ENCODE measurements at places on chromosomes 1 and 21.

GRCh38 chr21:43924421-43925095 is 59.5 kb downstream of the AGPAT3 start:
- DNase-seq: peak; percentile 68

DNA sequence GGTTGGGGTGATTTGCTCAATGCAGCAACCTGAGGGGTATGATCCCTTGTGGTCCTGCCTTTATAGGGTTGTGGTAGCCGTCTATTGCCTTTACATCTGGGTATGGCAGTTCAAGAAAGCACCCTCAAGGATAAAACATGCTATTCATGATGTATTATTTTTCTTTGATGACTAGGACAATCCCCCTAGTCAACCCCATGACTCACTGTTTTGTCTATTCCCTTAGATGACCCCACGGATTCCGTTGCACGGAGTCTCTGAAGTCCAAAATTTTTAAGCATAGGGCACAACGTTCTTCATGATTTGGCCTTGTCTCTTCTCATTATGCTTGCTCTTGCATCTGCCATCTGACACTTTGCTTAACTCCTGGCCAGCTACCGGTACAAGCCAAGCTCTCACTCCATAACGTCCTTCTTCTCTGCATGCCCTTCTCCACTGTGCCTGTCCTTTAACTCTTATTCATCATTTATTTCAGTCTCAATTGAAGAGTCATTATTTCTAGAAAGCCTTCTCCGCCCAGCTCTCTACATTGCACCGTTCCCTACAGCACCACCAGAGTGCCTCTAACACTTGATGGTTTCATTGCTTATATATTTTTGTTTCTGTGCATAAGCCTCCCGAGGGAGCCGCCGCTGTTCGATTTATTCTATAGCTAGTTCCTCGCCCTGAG is 838 bp upstream of the DISP1 start:
- no peak for DNase-seq

DNA sequence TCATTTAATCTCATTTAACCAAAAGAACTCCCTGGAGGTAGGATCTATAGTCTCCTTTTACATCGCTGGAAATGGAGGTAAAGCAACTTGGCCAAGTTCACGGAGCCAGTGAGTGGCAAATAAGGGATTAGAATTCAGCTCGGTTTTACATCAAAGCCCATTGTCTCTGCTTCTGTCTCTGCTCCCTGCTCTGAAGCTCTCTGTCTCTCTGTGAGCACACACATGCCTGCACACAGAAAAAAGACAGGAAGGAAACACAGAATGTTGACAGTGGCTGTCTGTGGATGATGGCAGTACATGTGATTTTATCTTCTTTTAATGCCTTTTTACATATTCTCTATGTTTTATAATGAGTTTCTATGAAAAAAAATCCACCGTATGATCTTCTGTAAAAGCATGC is 8.9 kb upstream of the DHRS3 start:
- DNase-seq: no peak

GRCh38 chr1:200048244-200048643 is 20.7 kb downstream of the NR5A2 start:
- no peak for DNase-seq

GRCh38 chr1:39085174-39085573 is 59.0 kb downstream of the NDUFS5 start:
- DNase-seq: no peak

DNA sequence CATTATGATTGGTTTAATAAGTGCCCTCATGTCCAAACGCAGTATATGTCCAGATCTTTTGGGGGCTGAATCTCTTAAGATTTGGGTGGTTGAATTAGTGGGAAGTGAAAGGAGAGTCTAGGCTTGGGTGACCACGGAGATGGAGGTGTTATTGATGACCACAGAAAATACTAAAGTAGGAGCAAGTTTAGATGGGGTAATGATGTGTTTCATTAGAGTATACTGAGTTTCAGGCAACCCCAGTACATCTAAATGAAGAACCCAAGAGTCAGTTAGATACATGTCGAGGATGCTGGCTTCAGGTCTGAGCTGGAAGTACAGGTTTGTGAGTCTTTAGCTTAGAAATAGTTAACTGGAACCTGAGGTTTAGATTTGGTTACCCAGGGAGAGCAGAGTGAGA is 6.5 kb upstream of the ZZZ3 start:
- DNase-seq: no peak

- DNase-seq: no peak
These were observed 328 bp downstream of the UQCRHL start for GRCh38 chr1:15807121-15807520.

DNA sequence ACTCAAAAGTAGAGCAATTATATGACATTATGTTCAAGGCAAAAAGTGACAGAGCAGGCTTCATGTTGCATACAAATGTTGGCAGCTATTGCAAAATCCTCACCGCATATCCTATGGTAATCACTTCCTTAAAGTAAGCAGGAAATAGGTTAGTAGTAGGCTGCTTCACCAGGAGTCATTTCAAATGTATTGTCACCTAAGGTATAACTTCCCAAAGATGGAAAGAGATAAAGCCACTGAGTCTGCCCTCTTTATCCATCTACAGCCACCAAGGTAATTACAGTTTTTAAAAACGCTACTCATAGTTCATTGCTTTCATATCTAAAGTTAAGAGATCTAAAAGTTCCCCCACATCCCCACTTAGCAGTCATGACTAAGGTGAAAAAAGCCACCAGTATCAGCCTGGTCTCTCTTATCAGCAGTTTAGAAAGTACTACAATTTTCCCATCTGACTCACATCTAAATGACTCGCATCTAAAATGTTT is 31.6 kb upstream of the UBE2U start:
- no peak for DNase-seq

DNA sequence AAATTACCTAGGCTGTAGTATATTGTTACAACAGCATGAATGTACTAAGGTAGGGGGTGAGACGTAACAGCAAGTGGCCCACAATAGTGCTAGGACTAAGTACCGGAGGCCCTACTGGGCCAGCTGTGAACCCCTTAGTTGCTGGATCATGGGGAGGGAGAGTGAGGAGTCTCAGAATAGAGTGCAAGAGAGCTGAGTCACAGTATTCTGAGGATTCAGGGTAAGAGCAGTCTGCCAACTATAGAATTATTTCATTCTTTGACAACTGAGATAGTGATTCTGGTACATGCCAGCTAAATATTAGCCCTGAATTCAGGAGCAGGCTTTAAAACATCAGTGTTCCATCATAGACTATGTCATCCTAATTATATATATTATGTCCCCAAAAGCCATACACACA is 218.7 kb downstream of the TM2D1 start:
- DNase-seq: no peak

DNA sequence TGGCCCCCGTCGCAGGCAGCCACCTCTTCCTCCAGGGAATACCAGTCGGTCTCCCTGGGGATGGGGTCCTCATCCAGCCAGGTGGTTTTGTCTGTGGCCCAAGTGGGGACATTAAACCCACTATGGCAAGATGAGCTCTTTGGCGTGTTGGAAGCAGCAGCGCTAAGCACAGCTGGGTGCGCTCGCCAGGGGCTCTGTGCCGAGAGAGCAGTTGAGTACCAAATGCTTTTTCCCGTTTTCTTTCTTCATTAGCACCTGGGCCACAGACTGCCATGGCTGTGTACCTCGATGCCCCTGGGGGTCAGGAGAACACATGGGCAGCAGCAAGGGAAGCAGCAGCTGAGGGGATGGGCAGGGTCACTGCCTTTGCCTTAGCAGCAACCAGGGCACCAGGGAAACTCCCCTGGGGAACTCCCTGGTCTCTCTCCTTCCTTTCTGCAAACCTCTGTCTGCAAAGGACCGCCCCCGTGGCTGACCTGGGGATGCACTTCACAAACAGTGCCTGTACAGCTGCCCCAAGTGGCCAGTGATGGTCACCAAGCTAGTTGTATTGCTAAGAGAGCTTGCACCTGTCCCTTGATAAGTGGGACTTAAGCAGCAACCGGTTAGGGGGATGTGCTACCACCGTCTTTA is 31.1 kb downstream of the EDARADD start:
- DNase-seq: peak; percentile 41

- DNase-seq: no peak
These were observed 249.3 kb downstream of the TNR start for GRCh38 chr1:175494011-175494554.

DNA sequence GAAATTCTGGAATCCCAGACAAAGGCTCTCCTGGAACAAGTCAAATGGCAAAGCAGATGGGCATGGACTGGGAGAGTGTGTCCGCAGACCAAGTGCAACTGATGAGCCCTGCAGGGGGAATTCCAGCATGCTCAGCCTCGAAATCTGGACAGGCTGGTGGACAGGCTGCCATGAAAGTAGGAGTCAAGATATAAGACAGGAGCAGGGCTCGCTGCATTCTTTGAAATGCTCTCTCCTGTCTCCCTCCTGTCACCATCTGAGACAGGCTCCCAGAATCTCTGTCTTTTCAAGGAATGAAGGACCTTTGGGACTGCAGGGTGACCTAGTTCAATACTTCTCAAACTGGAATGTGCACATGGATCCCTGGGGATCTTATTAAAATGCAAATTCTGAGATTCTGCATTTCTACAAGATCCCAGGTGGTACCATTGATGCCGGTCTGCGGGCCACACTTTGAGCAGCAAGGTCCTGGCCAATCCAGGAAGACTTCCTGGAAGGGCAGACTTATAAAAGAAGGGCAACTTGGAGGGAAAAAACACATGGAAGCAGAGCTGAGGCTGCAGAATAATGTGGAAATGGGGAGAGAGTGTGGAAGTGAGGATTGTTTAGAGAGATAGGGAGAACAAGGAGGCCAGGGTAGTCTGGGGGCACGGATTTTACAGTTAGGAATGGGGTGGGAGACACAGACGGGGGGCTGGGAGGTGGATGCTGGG is 29.8 kb downstream of the TNNT2 start:
- no peak for DNase-seq

DNA sequence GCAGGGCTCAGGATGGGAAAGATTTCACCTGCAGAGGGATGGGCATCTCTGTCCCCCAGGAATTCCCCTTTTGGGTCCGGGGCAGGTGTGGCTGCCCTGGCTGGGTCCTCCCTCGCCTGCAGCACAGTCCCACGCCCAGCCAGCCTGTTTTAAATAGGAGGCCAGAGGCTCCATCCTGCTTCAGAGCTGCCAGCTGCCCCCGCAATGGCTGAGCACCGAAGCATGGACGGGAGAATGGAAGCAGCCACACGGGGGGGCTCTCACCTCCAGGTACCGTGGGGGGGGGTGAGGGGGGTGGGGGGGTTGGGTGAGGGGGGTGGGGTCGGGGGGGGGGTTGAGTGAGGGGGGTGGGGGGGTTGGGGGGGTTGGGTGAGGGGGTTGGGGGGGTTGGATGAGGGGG is 3.6 kb downstream of the SCNN1D start:
- no peak for DNase-seq

DNA sequence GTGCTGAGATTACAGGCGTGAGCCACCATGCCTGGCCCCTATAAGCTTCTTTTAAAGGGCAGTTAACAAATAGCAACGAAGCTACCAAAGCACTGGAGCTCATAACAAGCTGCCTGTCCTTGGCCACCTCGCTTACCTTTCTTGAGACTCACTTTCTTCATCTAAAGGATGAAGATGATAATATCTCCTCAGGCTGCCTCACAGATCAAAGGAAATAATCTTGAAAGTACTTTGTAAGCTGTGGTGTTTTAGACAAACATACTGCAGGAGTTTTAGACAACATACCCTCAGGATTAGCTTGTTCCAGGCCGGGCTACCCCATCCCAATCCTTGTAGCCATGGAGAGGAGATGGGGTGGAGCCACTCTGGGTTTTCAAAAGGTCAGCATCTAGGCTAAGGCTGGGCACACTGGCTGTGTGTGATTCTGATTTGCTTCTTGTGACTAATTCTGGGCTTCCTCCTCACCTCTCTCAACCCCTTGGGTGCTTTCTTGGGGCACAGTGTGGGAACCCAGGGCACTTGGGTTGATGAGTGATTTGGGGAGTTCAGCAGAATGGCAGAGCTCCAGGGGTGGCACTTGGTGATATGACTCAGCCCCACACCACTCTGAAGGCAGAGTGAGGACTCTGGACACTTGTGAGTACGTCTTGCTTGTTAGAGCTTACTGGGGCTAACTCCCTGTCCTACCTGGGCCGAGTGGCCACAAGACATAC is 5.2 kb downstream of the GPR25 start:
- no peak for DNase-seq

- peak; percentile 49 for DNase-seq
These were observed 35.9 kb downstream of the ITPKB start for GRCh38 chr1:226702957-226703831.

- DNase-seq: no peak
These were observed 422.2 kb upstream of the DEPDC1 start for GRCh38 chr1:68919075-68919474.

GRCh38 chr1:12231276-12231595 is 1.4 kb downstream of the VPS13D start:
- no peak for DNase-seq

DNA sequence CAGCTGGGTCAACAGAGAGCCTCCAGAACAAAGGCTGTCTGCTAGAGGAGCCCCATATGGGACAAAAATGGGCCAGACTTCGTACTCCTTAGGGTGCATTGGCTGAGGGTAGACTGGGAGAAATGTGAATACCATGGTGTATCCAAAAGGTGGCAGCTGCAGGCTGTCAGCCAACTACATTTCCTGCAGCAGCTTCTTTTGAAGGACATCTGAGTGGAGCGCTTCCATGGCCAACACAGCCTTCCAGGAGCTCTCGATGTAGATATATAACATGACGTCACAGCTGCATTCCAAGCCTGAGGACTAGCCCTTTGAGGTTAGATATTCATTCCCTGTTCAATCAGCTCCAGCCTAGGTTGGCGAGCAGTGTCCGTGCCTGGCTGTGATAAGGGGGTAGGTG is 107.7 kb downstream of the MAB21L3 start:
- no peak for DNase-seq

DNA sequence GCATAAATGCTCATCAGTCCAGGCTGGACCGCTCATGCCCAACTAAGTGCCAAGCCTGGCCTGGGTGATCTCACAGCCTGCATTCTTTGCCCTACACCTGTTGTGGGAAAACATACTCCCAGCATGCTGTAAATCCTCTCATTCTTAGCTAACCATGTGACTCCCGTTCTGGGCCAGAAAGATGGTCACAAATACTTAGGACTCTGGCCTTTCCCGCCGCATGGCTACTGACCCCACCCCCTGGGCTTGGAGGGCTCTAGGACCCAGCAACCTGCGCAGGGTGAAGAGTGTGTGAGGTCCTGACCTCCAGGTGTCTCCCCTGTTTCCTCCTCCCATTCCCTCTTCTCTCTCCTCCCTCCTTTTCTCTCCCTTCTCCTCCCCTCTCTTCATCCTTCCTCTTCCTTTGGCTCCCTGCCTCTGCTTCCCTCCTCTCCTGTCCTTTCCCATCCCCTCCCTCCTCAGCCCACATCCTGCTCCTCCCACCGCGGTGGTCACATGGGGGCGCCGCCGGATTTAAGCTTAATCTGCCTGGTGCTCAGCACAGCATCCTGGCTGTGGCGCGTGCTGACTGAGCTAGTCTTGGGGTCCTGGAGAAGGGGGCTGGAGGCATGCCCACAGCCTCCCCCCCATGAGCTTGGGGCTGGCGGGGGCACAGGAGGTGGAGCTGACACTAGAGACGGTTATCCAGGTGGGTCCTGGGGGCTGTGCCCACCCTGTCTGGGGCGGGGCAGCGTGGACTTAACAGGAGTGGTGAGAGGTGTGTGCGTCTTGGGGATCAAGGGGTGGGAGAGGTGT is at the start of gene CROCC:
TSS of gene CROCC (plus strand) at position 541 of the 795 bp plus-strand sequence. CDS start at position 629, 88 bp downstream.
- no peak for DNase-seq

GRCh38 chr1:93521618-93522017 is 73.7 kb downstream of the FNBP1L start:
- no peak for DNase-seq

- no peak for DNase-seq
These were observed 1.3 kb downstream of the GREM2 start for GRCh38 chr1:240610636-240611035.

Data from Caco-2 (cell line).